Neural crest cell (in vitro differentiated cells): ENCODE measurements at places on chromosomes 4 and X. TPM values are rescaled to one million over a fixed set of nuclear protein-coding genes. Genes with fewer than 3 reads are reported as not detected.

AVPR2 gene
- total RNA-seq: not detected in 2 replicates

STPG2 gene
- total RNA-seq: 0.21 and 0.23 TPM in 2 replicates

NEUROG2 gene
- total RNA-seq: 4.1 and 4.2 TPM in 2 replicates

OCIAD1 gene
- total RNA-seq: 129 and 141 TPM in 2 replicates

PAGE4 gene
- total RNA-seq: not detected in 2 replicates

NPY2R gene
- not detected in 2 replicates for total RNA-seq
